Adrenal gland (tissue), 19 donors: ENCODE measurements at places on chromosomes 3 and 15. TPM values are rescaled to one million over a fixed set of nuclear protein-coding genes. Genes with fewer than 3 reads are reported as not detected.

FEZF2 gene
- polyA plus RNA-seq, result not detected

KCNAB1 gene
- polyA plus RNA-seq, result 1.9 TPM

SRGAP3 gene
- polyA plus RNA-seq, result 3.3 TPM

STAB1 gene
- polyA plus RNA-seq, result 1,593 TPM

OIP5 gene
- polyA plus RNA-seq, result 1.1 TPM

TGM5 gene
- polyA plus RNA-seq, result not detected

SHC4 gene
- 1.4 TPM for polyA plus RNA-seq

DNA sequence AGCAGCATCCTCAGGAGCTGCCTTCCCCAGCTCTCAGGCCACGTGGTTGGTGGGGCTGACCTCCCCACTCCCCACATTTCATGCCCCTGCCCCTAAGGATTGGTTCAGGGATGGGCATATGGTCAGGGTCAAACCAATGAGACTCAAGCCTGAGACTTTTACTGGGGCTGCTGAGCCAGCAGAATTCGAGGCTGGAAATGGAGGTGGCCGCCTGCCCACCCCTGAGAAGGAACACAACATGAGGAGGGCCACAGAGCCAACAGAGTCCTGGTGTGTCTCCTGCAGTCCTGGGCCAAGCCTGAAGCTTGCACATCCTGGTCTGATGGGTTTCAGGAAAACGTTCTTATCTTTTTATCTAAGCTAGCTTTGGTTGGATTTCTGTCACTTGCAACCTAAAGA is 5.9 kb downstream of the EHD4 start:
- no peaks in the 10 kb centered on the region for H3K36me3 ChIP-seq
- H3K27me3 ChIP-seq, result no peaks in the 10 kb centered on the region
- DNase-seq, result no peak
- no peaks in the 10 kb centered on the region for H3K4me1 ChIP-seq
- peak overlapping the region; percentile 49 for H3K27ac ChIP-seq

- no peak overlapping the region for H3K27ac ChIP-seq
- H3K36me3 ChIP-seq, result no peaks in the 10 kb centered on the region
- peak; percentile 52 for DNase-seq
- peaks cover 4% of the 10 kb centered on the region for H3K27me3 ChIP-seq
Observed at GRCh38 chr15:87477737-87478686, 778.5 kb downstream of the NTRK3 start.
